ENCODE measurements at places on chromosomes 3 and 15. TPM values are rescaled to one million over a fixed set of nuclear protein-coding genes. Genes with fewer than 3 reads are reported as not detected.

Gene ITIH1
- not detected for polyA plus RNA-seq

Gene UROC1
- polyA plus RNA-seq = not detected

Gene ACP3
- polyA plus RNA-seq = 0.28 TPM

GRCh38 chr3:87069971-87070370 is 79.0 kb upstream of the VGLL3 start:
- DNase-seq = no peak

Gene FANCI
- polyA plus RNA-seq = 19.6 TPM

GRCh38 chr3:122392868-122393844 is 9.2 kb downstream of the FAM162A start:
- no peak for DNase-seq

Gene FHIT
- polyA plus RNA-seq = 5.8 TPM

- no peak for DNase-seq
These were observed 13.4 kb upstream of the ZNF639 start for GRCh38 chr3:179309225-179310078.

DNA sequence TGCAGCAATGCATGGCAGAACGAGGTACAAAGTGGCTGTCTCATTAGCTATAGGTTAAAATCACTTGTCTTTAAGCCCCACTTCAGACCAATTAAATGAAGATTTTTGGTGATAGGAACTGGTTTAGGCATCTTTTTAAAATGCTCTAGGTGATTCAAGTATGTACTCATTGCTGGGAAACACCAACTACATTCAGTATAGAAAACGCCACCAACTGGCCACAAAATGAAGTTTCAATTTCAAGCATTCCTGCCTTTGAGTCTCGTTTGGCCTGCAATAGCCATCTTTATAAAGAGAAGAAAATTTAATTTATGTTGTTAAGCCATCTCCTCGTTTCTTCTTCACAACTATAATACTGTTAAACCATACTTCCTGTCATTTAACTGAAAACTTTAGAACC is 587.9 kb downstream of the GBE1 start:
- no peak for DNase-seq

- peak; percentile 9 for DNase-seq
These were observed 730.2 kb downstream of the TUSC7 start for GRCh38 chr3:117439812-117440211.

Gene RAB27A
- polyA plus RNA-seq = 15.7 TPM

GRCh38 chr3:184610245-184610871 is 48.8 kb downstream of the EPHB3 start:
- no peak for DNase-seq

GRCh38 chr3:183085634-183086390 is 13.5 kb downstream of the MCCC1 start:
- DNase-seq = no peak

- DNase-seq = no peak
These were observed 425.8 kb upstream of the WNT5A start for GRCh38 chr3:55912880-55913279.

Gene DLG1
- 49.9 TPM for polyA plus RNA-seq

- no peak for DNase-seq
These were observed 103.0 kb upstream of the NAALADL2 start for GRCh38 chr3:174755833-174756829.

Gene B3GNT5
- polyA plus RNA-seq = 11.8 TPM

Data from muscle of arm (tissue), 14 donors.